ENCODE measurements at places on chromosomes 3 and 15.

DNA sequence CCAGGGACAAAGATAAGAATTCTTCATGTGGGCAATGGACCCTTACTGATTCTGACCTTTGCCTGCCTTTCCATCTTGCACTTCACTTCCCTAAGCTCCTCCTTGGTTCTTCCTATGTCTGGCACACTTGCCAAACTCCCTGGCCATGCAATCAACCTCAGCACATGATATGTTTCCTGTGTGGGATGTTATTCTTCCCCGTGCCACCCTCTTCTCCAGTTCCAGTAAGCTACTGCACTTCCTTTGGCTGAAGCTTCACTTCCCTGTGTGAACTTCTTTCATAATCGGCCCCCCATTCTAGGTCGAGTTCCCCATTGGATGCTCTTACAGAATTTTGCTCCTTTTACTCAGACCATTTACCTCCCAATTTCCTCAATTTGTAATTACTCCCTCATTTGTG lies 10.7 kb upstream of the TASOR start:
- no peak for DNase-seq

GRCh38 chr15:89772932-89773583 lies 3.1 kb upstream of the MESP2 start:
- peak; percentile 37 for DNase-seq

GRCh38 chr15:77024273-77025082 lies 29.6 kb downstream of the PSTPIP1 start:
- peak; percentile 47 for DNase-seq

DNA sequence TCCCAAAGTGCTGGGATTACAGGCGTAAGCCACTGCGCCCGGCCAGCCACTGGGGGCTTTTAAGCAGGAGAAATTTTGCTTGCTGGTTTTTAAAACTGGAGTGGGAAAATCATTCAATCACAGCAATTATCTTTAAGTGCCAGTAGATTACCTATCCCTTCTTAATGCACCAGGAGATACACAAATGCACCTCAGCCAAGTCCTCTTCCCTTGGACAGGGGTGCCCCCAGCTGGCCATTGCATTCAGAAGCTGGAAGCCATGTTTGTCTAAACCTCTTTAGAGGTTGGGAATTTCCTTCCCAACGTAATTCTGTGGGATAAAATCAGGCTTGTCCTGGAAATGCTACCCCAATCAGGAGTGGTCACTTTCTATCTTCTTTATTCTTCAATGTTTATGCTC lies 26.6 kb downstream of the MIX23 start:
- no peak for DNase-seq

GRCh38 chr3:183619624-183620251 lies 15.7 kb upstream of the KLHL24 start:
- no peak for DNase-seq

- peak; percentile 20 for DNase-seq
Measured at GRCh38 chr3:131142580-131142979, 115.9 kb downstream of the NEK11 start.

DNA sequence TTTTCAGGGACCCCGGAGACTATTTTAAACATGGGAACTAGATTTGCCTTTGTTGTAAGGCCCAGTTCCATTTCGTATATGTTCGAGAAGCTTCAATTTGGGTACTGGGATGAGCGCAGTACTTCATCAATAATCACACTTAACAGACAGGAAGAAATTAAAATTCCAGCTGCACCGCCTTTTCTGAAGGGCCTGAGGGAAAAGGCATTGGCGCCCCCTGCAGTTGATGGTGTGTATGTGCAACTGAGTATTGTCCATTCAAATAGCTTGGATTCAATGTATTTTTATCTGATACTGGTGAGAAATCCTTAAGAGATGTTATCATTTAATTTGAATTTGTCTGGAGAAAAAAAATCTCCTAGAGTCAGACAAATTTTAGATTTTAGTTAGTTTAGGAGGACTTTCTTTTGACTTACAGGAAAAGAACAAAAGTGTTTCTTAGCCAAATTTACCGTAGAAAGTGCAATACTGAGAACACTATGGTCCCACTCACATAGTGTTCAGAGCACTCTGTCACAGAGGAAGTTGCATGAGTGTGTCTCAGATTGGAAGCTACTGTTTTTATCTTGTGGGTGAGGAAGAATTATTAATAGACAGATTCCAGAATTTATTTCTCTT lies 5.4 kb upstream of the ALDH1A2 start:
- DNase-seq = no peak

DNA sequence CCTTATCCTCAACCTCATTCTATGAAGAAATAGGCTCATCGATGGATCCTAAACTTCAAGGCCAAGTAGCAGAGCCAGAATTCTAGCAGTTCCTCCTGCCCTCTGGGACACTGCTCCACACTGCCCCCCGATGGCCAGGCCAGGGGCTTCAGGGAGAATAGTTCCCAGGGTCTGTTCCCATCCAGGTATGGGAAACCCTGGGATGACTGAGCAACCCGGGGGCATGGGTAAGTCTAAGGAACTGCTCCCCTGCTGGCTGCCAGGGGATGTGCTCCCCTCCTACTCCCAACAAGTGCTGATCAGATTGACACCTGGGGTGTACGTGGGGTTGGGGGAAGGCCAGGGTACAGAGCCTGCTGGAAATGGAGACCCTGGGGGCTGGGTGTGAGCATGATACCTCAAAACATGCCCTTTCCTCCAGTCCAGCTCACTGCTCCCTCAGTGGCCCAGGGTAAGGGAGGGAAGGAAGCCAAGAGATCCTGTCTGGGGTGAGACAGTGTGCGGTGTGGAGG lies 7.6 kb downstream of the ULK3 start:
- DNase-seq = peak; percentile 35
